ENCODE measurements at places on chromosomes 11 and 22.

GRCh38 chr11:34064291-34064690 lies 12.8 kb downstream of the CAPRIN1 start:
- DNase-seq: no peak

GRCh38 chr22:50733521-50734342 lies 4.3 kb upstream of the ACR start:
- DNase-seq: peak; percentile 28

GRCh38 chr11:3085052-3085451 lies 27.8 kb upstream of the CARS1 start:
- DNase-seq: no peak

DNA sequence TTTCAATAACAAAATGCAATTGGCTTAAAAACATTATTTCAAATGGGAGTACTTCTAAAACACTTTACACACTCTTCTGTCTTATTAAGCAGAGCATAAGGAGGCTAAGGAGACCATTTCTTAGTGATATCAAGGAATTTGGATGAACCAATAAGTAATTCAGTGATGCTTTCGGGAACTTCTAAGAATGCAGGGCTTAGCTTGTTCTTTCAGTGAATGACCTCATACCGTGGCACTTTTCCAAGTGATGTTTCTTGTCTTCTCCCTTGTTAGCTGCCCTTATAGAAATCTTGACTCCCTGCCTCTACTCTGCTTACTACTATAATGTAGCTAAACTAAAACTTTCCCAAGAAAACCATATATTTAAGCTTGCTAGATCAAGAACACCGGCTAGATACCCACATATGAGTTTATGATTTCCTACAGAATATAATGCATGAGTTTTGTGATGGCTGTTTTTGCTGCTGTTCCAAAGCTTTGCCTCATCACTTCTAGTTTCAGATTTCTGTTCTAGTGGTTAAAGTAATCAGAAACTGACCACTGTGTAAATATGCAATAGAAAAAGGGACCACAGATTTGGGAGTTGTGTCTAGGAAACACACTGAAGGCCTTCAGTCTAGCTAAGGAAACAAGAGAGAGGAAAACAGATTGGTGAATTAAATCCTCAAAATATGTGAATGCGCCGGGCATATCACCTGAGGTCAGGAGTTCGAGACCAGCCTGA lies 37.5 kb upstream of the STK33 start:
- no peak for DNase-seq

DNA sequence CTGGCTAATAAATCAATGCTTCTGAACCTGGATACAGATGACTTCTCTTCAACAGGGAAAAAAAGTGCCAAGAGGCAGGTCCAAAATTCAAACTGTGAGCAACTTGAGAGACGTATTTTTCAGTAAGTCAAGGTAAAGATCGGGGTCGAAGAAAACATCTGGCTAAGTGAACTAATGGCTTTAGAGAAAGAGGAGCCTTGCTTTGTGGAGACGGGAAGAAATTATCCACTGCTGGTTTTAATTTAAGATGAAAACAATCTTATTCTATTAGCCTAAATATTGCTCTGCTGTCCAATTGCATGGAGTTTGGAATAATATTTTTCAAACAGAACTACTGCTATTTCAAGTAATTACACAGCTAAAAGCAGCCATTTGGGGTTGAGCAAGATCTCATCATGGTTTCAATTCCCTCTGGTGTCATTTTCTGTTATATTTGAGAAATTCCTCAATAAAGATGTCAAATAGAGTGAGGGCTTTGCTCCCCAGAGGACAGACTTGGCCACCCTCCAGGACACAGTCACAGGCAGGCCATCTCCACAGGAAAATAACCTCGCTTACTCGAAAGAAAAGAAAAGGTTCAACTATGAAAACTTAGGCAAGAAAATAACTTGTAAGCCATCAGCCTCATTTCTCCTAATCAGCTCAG lies 29.8 kb downstream of the SCUBE1 start:
- no peak for DNase-seq

GRCh38 chr11:105968021-105968697 lies 53.9 kb downstream of the MSANTD4 start:
- no peak for DNase-seq
